ENCODE measurements at places on chromosomes 1 and 21.

GRCh38 chr1:198220428-198220827 is 63.6 kb downstream of the NEK7 start:
- no peak for DNase-seq

- DNase-seq: no peak
Measured at GRCh38 chr1:68049941-68050878, at the start of gene DIRAS3. Gene DIRAS3 (minus strand): TSS chr1:68050627. CDS start chr1:68047297, 3,330 bp downstream.

DNA sequence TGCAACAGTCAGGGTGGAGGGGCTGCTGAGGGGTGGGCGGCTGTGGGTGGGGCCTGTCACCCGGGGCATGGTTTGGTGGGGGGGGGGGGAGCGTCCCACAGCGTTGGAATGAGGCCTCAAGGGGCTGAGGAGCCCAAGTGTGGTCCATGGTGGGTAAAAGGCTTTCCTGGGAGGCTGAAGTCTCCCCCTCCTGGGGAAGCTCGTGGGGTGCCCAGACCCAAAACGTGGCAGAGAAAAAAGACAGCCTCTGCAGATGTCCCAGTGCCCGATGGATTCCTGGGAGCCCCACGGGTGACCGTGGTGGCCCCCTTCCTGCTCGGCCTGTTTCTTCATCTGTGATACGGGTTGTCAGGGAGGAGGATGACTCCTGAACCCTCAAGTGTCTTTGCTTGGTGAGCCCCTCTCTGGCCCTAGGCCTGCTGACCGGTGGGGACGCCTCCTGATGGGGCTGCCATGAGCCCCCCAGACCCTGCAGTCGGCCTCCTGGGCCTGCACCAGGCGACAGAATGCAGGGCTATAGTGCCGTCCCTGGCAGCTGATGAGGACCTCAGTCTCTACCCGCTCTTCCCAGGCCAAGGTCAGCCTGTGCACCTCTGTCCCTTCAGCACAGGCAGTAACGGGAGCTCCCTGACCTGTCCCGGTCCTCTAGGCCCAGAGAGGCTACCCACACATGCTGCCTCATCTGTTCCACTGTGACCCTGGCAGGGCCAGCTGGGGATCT is 1.1 kb downstream of the OBSCN start:
- DNase-seq: no peak

GRCh38 chr1:71438626-71439025 is 357.8 kb upstream of the ZRANB2 start:
- no peak for DNase-seq

DNA sequence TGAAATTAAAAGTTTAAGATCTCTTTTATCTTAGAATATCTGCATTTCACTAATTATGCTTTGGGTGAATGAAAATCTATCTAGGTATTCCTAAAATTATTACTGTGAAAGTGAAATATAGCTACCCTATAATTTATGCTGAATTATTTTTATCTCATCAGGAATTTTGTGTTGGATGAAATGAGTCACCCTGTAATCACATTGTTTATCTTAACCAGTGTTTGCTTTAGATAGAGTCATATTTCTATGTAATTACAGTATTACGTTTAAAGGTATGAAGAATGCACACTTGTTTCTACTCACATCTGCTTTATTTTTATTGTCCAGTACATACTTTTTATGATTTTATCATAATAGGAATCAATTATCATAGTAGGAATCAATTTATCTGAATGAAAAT is 249.2 kb downstream of the NCAM2 start:
- no peak for DNase-seq

DNA sequence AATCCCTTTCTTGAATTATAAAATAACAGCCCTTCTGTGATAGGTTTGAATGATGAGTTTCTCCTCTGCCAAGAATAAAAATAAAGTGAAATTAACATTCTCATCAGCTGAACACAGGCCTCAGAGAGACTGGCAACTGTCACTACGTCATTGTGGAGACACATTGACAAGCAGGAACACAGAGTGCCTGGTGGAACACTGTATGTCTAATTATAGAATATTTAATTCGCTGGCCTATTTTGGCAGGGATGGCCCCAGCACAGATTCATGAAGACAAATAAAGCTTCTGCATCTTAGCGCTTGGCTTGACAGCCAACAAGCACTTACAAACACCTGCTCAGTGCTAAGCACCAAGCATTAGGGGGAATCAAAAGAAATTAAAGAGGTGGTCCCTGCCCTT is 52.0 kb upstream of the SMYD2 start:
- no peak for DNase-seq

DNA sequence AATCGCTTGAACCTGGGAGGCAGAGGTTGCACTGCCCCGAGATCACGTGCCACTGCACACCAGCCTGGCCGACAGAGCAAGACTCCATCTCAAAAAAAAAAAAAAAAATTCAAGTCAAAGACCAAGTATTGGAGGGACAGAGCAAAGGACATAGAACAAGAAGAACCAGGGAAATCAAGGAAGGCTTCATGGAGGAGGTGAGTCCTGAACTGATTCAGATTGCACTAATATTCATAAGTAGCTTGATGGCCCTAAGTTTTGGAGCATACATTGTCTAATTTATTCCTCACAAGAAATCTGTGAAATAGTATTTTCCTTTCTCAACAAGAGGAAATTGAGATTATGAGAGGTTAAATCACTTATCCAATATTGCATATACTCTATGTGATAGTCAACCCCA is 3.9 kb upstream of the PRR9 start:
- DNase-seq: no peak

DNA sequence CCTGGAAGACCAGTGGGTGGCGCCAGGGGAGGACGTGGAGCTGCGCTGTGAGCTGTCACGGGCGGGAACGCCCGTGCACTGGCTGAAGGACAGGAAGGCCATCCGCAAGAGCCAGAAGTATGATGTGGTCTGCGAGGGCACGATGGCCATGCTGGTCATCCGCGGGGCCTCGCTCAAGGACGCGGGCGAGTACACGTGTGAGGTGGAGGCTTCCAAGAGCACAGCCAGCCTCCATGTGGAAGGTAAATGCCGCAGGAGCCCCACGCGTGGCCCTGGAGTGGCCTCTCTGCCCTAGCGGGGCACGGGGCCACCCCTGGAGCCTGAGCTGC is 75.2 kb downstream of the OBSCN start:
- no peak for DNase-seq

DNA sequence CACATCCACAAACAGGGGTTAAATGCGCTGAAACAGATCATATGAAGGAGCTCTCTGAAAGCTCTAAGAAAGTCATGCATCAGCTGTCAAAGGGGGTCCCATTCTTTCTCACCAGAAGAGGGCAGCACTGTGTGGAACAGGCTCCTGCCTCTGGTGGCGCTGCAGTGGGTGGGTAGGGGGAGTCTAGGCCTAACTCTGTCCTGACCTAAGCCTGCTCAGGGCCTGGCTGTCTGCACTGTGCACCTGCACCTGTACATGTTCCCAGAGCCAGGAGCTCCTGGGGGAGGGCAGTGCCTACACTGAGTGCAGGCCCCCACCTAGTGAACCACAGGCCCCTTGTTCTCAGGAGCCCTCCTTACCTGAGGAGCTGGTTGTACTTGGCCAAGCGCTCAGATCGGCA is 16.0 kb downstream of the ENO1 start:
- DNase-seq: no peak

DNA sequence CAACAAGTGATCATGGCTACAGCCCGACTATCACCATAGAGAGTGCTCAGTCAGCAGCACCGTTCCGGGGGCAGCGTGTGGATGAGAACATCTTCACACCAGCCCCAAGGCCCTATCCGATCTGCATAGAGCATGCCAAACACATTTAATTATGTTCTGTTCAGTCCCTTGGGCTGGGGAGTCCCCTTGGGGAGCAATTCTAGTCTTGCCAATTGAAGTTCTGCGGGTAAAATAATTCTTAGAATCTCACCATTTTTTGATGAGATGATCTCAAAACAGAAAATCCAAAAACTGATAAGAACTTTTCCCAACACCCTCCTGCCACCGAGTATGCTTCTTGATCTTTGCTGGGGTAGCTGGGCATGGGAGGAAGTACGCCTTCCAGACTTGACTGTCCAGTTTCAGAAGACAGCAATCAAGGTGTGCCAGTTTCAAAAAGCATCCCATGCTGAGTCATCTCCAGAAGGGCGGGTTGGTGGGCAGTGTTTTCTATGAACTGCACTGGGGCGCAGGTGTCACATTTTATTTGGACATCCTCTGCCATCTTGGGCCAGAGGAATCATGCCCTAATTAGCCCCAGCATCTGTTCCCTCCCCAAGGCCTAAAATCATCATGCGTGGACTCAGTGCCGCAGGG is 20.8 kb upstream of the PTPRF start:
- DNase-seq: no peak

GRCh38 chr21:27418346-27418745 is 451.5 kb upstream of the ADAMTS5 start:
- no peak for DNase-seq

DNA sequence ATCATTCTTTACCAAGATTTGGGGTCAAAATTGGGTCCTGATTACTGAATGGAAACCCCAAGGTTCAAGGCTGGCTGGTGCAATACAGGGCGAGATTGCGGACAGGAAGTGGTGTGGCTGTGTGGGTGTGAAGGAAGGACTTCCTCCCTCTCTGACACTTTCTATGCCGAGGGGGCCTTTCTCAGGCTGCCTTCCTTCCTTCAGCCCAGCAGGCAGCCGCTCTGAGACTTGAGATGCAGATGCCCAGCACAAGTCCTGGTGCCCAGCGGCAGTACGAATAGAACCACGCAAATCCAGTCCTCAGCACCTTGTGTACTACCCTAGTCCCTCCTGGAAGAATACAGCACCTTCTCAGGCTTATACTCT is 16.3 kb downstream of the BATF3 start:
- no peak for DNase-seq

DNA sequence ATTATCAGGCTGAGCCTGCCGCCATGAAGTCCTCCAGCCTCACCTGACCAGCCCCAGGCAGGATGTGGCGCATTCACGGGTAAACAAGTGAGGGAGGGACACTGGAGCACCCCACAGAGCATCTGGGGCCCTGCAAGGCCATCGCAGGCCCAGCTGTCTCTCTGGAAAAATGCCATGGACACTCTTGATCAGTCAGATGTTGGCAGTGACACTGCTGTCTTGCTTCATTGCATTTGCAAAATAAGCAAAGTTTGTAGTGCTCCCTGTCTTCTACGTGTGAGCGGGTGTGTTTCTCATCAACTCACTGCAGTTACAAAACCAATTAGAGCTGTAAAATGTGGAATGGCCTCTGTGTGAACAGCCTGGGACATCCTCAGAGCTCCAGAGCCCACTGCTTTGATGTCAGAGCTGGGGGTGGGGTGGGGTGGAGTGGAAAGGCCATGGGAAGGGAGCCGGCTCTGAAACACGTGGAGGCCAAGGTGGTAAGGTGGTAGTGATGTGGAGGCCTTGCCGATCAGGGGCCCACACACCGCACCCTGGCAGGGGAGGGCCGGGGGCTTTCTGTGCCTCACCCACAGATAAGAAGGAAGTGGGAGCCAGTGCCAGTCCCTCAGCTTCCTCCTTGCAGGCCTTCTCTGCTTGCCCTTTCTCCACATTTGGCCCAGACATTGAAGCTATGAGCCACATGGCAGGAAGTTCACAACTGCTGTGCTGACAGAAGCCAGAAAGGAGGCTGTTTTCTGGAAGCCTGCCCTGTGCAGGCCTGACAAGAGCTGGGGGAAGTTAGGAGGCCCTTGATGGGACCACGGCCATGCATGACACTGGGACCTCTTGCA is 254.9 kb downstream of the RHOU start:
- DNase-seq: no peak

DNA sequence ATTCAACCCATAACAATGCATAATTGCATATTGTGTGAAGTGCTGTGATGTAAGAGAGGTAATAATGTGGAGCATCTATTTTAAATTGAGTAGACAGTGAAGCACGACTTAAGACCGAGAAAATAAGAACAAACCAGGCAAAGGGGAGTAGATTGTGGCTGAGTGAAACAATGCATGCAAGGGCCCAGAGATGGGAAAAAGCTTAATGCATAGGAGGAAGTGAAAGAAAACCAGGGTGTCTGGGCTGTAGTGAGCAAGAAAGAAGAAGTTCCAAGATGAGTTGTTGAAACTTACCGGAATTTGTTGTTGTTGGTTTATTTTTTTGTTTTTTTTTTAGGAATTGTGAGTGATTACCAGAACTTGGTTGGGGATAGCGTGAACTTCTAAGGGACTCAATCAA is 104.7 kb downstream of the SNX7 start:
- DNase-seq: no peak

DNA sequence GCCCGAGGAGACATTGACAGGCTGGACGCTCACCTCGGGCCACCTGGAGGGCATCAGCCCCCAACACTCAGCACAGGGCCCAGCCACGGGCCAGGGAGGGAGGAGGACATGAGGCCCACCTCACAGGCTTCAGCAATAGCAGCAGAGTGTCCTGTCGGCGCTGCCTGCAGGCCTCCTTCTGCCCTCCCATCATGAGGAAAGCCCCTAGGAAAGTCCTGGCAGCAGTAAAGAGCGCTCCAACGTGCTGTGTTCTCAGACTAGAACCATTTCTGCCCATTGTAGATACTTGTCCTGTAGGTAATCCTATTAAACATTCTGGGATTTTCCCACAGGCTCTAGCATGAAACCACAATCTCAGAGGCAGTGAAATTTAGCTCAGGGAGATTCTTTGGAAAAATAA is 62.0 kb upstream of the GALNT2 start:
- DNase-seq: no peak

GRCh38 chr21:27320868-27321267 is 354.0 kb upstream of the ADAMTS5 start:
- DNase-seq: no peak

DNA sequence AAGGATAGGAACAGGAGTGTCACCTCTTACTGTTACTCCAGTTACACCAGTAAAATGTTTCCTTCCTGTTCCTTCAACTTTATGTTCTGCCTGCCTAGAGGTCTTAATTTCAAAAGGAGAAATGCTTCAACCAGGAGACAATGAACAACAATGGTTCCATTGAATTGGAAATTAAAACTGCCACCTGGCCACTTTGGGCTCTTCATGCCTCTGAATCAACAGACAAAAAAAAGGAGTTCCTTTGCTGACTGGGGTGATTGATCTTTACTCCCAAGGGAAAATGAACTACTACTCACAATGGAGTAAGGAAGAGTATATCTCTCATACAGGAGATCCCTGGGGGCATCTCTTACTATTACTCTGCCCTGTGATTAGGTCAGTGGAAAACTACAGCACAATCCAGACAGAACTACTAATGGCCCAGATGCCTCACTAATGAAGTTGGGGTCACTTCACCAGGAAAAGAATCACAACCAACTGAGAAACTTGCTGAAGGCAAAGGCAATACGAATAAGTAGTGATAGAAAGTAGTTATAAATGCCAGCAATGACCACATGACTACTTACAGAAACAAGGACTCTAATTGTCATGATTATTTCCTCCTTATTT is 76.6 kb upstream of the PRDX6 start:
- no peak for DNase-seq

DNA sequence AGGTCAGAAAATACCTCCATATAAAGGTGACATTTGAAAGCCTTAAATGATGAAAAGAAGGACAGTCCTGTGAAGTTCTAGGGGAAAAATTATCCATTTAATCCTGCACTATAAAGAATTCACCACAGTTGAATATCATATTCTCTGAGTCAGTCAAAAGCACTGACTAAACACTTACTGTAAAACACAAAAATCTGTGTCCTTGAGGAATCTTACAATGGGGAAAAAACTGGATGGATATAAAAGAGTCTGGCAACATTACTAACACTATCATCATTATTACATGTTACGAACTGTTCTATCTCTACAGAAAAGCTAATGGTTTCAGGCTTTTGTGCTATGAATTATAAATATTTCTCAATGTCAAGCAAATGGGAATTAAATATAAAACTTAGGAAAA is 42.4 kb upstream of the HP1BP3 start:
- DNase-seq: no peak
